ENCODE measurements at places on chromosomes 13 and 19.

DNA sequence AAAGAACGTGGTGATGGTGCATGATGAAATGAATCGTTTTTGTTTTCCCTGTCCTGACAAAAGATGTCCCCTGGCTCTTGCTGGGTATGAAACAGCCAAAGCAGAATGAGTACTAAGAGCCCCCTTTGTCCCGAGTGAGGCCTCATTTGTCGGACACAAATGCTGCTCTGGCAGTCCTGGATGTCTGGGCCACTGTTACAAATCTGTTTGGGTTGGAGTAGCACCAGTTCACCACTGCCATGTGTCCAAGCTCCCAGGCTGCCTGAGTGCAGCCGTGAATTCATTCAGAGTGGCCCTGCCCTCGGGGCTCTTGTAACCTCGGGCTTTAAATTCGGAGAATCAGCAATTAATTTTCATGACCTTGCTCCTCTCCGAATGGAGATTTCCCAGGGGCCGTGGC is 182.4 kb downstream of the NUFIP1 start:
- DNase-seq = no peak

DNA sequence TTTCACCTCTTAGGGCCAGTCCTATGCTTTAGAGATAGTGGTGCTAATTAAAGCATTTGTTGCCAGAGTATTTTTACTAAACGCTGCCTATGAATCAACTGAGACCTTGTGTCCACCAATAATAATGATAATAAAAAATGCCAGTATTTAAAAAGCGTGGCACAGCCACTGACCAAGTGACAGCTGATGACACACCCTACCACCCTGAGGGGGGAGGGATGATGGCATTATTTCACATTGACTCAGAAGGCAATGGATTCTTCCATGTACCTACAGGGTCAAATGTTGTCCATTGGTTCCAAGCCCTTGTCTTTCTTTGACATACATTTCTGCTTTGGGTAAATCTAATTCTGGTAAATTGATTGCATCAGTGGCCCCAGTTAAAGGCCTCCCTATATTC is 384.4 kb downstream of the DLEU7 start:
- DNase-seq = no peak

DNA sequence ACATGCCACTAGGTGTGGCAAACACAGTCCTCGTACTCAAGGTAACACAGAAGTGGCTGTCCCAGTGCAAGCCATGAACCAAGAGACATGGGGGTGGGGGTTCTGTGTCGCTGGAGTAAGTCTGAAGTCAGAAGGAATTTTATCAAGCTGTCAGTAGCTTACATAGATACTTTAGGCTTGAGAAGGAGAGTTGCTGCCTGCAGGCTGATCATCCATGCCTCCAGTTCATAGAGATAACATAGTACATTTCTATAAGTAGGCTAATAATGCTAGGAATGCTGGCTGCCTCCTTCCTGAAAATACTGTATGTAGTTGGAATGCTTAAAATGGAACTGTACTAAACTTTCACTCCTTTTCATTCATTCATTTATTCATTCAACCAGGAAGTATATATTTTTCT is 70.1 kb downstream of the CAB39L start:
- DNase-seq = no peak

DNA sequence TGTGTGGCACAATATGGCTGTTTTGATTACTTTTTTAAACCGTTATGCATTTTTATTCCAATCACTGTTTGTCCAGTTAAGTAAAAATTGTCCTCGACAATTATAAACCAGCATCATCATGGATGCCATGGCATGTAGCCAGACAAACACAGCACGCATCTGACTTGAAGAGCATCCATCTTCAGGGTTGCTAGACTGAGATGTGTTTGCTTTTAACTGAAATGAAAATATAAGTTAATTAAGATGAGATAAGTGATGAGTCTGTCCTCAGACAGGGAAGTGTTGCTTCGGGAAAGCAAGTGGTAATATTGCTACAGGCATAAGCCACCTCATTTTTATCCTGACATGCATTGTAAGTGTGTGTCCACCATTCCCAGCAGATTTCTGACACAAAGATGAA is 92.8 kb upstream of the TPP2 start:
- no peak for DNase-seq

DNA sequence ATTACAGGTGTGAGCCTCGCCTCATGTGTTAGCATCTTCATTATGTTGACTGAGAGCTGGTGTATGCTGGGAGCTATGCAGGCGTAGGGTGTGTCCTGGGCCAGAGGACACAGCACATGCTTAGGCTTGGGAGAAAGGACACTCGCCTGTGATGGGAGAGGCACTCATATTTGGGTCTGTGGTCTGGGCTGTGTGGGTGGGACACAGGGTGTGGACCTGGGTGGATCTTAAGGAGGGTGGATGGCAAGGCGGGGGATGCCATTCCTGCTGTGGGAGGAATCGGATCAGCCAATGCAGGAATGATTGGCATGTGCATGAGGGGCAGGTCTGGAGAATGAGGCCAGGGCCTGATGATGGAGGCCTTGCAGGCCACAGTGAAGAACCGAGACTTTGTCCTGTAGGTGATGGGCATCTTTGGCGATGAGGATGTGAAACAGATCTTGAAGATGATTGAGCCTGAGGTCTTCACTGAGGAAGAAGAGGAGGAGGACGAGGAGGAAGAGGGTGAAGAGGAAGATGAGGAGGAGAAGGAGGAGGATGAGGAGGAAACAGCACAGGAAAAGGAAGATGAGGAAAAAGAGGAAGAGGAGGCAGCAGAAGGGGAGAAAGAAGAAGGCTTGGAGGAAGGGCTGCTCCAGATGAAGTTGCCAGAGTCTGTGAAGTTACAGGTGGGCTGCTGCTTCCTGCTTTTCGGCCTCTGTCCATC is 55.4 kb downstream of the RYR1 start:
- no peak for DNase-seq

DNA sequence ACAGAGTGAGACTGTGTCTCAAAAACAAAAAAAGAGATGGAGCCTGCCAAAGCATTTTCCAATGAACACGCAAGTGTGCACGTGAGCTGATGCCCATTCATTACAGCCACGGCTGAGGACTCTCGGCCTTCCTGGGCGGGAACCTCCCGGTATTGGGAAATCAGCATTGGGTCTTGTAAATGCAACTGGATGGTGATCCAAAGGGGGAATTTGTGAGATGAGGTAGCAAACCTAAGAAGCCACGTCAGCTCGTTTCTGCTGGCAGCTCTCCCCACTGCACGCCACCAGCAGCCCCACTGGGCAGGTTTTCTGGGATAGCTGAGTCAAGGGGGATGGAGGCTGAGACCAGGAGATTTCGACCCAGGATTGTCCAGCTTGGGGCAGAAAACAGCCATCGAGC is 11.5 kb downstream of the C13orf46 start:
- no peak for DNase-seq

GRCh38 chr19:7509625-7510024 is 6.3 kb upstream of the ZNF358 start:
- DNase-seq = no peak

DNA sequence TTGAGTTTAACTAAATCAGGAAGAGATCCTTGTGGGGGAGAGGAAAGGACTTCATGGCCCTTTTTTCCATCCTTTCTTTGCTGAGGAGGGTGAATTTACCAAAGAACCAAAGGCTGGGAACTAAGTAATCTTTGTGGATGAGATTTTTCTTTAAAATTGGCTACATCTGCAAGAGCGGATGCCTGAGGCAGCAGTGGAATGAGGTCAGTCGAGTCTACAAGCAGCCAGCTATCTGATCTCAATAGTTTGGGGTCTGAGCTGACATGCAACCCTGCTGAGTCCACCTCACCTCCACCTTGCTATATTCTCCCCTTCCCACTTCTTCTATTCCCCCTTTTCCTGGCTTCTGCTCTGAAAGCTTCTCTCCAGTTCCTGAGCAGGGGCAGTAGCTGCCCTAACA is 3.6 kb upstream of the DNAJC15 start:
- no peak for DNase-seq

DNA sequence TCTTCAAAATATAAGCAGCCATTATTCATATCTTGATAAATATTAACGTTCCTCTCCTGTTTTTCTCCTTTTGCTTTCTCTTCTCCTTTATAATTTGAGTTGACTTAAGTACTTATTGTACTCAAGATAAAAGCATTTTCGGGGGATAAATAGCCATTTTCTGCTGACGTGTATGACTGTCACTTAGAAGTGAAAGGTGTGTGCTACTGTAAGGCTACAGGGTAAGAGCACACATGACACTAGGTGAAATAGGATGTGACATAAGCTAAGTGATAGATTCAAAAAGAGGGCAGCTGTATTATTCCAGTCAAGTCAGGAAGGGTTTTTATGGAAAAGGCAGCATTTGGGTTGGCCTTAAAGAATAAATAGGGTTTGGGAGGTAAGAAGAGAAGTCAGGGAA is 128.5 kb downstream of the GPC6 start:
- no peak for DNase-seq

DNA sequence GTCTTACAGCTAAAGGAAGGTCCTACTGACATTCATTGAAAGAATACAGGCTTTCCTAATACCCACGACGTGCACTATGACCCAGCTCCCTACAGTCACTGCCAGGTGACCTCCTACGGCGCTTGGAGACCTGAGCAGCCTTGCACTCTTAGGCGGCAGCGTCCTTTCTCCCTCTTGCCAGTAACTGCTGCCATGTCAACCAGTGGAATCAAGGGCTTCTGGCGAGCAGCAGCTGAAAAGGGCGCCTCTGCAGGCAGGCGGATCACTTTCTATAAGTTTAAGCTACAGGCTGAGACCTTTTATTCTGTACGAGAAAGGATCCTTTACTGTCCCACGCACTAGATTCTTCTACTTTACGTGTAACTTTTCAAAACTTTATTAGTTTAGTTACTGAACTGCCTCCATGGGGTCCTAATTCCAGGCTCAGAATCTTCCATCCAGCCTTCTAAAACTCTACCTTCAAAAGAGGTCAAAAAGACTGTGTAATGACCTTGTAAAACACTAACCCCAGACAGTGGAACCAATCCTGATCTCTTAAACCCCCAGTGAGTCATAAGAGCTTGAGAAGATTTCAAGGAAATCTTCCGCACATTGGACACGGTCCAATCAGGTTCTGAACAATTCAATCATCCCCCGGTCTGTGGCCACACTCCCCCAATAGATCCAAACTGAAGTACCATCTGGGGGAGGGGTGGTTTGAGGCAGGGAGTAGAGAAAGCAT is 1.9 kb downstream of the KCTD12 start:
- peak; percentile 56 for DNase-seq

- DNase-seq = no peak
Observed at GRCh38 chr13:45104261-45104660, 16.0 kb upstream of the GTF2F2 start.

- no peak for DNase-seq
Observed at GRCh38 chr13:27007166-27007565, 164.4 kb downstream of the USP12 start.

DNA sequence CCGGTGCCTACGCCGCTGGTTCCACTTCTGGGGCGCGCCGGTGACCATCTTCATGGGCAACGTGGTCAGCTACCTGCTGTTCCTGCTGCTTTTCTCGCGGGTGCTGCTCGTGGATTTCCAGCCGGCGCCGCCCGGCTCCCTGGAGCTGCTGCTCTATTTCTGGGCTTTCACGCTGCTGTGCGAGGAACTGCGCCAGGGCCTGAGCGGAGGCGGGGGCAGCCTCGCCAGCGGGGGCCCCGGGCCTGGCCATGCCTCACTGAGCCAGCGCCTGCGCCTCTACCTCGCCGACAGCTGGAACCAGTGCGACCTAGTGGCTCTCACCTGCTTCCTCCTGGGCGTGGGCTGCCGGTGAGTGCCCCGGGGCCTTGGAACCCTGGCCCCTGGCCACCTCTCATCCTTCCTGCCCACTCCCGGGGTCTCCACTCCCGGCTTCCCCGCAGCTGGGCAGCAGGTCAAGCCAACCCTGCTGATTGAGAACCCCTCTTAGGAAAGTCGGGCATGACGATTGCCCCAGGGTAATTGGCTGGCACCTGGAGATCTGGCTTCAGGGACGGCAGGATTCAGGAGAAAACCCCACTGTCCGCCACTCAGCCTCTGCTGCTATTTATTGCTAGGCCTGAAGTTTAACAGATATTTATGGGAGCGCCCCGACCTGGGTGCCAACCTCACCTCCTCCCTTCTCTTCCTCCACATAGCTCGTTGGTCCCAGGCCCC is 39.1 kb downstream of the TRPM4 start:
- DNase-seq = no peak

GRCh38 chr19:34676697-34677385 is at the start of gene SCGB2B2:
SCGB2B2 (minus strand) TSS chr19:34677159; CDS start chr19:34594563, 82,596 bp downstream.
- DNase-seq = no peak

DNA sequence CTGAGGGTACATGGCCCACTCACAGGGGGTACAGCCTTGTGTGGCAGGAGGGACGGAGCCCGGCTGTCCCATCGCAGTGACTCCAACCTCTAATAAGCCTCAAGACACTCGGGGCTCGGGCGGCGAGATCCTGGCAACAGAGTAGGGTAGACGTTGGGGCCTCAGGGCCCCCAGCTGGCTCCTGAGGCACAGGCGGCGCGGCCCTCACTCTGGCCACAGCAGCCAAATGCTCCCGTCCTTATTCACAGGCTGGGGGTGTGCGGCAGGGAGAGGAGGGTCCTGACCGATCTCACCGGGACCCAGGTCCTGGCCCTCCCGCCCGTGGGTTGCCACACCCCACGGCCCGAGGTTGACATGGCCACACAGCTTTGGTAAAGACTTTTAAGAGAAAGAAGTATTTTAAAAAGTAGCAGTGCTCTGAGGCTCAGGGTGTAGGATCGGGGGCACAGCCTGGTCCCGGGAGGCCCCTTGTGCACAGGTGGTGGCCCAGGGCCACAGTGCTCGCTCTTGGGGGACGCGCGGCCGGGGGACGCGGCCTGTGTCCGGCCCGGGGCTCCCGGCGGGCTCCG is 7.6 kb downstream of the SLC39A3 start:
- no peak for DNase-seq

GRCh38 chr13:41512441-41512840 is 55.1 kb downstream of the RGCC start:
- DNase-seq = no peak

DNA sequence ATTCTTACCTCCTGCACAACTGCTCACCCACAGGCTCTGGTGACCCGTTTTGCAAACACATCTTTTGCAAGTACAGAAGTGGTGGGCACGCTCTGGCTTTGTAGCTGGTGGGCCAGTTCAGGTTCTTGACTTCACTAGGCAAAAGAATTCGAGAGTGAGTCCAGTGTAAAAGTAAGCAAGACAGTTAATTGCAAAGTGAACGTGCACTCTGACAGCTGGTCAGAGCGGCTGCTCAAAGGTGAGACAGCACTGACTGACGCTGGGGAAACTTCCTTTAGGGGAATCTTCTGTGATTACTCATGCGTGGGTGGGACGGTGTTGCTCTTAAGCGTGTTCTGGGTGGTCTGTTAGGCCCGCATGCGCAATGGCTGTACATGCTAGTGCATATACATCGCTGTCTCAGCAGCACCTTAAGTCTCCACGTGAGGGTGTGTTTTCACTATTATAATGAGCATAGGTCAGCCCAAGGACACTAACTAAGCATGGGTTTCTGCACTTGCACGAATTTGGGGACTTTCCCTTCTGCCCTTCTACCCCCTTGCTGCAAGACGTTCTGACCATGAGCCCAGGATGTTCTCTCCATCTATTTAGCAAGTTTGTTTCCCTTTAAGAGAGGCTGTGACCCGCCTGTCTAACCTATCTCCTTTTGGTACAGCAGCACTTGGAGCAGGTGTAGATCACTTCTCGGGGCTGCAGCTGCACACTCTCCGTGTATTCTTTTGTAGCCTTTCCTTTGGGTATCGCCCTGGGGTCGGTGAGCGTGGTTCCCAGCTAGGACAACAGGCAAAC is 30.2 kb upstream of the CD33 start:
- no peak for DNase-seq

GRCh38 chr13:100521851-100522617 is 66.6 kb downstream of the GGACT start:
- DNase-seq = no peak
